Activated CD4-positive, alpha-beta T cell treated with anti-CD3 and anti-CD28 coated beads for 36 hours (primary cell): ENCODE measurements at places on chromosomes 3 and 15. TPM values are rescaled to one million over a fixed set of nuclear protein-coding genes. Genes with fewer than 3 reads are reported as not detected.

DNA sequence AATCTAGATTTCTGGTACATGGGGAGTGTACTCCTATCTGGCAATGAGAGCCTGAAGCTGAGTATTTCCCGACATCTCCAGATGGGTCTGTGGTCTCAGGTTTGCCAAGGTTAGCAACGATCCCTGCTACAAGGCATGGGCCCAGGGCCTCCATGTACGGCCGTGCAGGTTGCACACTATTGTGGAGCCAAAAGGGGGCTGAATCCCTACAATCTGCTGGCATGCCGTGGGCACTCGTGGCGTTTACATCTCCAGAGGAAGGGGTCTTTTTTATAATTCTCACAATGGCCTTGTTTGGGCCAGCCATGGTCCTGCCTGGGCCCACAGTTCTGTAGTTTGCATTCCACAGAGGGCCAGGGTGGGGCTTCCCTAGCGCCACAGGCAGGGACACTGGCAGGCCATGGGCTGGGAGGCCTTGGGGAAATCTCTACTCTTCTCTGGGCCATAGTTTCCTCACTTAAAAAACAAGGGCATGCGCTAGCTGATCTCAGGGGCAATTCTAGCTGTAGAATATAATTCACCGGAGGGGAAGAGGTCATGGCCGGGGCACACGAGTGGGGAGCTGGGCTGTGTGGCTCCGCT lies 68.9 kb upstream of the TLE3 start:
- no peak overlapping the region for H3K4me3 ChIP-seq
- no peaks in the 10 kb centered on the region for H3K36me3 ChIP-seq
- no peak overlapping the region for H3K27ac ChIP-seq
- DNase-seq: no peak
- H3K4me1 ChIP-seq: no peaks in the 10 kb centered on the region
- H3K27me3 ChIP-seq: peaks cover 2% of the 10 kb centered on the region

GRCh38 chr3:190229632-190230424 lies 92.4 kb downstream of the CLDN1 start:
- DNase-seq: no peak
- no peak overlapping the region for H3K4me3 ChIP-seq
- H3K27ac ChIP-seq: no peak overlapping the region
- H3K36me3 ChIP-seq: no peaks in the 10 kb centered on the region
- peaks cover 4% of the 10 kb centered on the region for H3K27me3 ChIP-seq

GRCh38 chr15:89770041-89770440 lies 6.1 kb upstream of the MESP2 start:
- H3K4me3 ChIP-seq: no peak overlapping the region
- DNase-seq: no peak
- no peaks in the 10 kb centered on the region for H3K4me1 ChIP-seq
- peaks cover 3% of the 10 kb centered on the region for H3K27me3 ChIP-seq
- H3K36me3 ChIP-seq: no peaks in the 10 kb centered on the region
- H3K27ac ChIP-seq: no peak overlapping the region

DNA sequence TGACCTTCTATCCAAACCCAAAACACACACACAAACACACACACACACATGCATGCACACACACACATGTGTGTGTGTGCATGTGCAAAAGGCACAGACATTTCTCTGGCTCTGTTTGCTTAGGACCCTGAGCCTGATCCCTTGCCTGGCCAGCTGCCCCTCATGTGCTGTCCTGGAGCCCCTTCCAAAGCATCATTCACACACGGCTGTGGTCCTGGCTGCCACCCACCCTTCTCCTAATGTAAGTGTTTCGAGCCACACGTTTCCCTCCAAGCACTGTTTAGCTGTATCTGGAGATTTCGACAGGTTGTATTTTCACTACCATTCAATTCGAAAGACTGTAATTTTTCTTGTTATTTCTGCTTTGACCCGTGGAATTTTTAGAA lies 45.8 kb upstream of the KLF13 start:
- DNase-seq: no peak
- peaks cover 2% of the 10 kb centered on the region for H3K4me1 ChIP-seq
- H3K36me3 ChIP-seq: no peaks in the 10 kb centered on the region
- no peaks in the 10 kb centered on the region for H3K27me3 ChIP-seq
- H3K4me3 ChIP-seq: no peak overlapping the region
- no peak overlapping the region for H3K27ac ChIP-seq

DNA sequence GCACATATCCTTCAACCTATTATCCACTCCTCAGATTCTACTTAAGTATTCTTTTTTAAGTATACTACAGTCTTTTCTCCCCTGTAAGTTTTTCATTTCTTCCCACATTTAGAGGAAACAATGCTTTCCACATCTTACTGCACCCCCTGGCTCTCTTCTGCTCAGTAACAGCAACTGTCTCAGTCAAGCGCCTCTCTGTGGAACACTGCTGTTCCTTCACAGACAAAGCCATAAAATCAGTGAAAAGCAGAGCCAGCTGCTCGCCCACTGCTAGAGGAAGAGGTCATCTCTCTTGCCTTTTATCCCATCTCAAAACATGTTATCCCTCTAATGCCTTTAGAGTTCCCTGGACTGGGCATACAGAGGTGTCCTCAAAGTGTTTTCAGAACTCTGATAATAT lies 24.8 kb downstream of the SERP1 start:
- H3K36me3 ChIP-seq: no peaks in the 10 kb centered on the region
- H3K4me1 ChIP-seq: no peaks in the 10 kb centered on the region
- H3K27me3 ChIP-seq: peaks cover 2% of the 10 kb centered on the region
- no peak for DNase-seq
- H3K4me3 ChIP-seq: no peak overlapping the region
- H3K27ac ChIP-seq: no peak overlapping the region

GRCh38 chr15:58548308-58549012 lies 116.7 kb downstream of the LIPC start:
- no peaks in the 10 kb centered on the region for H3K27me3 ChIP-seq
- no peak overlapping the region for H3K27ac ChIP-seq
- peaks cover 26% of the 10 kb centered on the region for H3K4me1 ChIP-seq
- H3K36me3 ChIP-seq: no peaks in the 10 kb centered on the region
- no peak overlapping the region for H3K4me3 ChIP-seq

DNA sequence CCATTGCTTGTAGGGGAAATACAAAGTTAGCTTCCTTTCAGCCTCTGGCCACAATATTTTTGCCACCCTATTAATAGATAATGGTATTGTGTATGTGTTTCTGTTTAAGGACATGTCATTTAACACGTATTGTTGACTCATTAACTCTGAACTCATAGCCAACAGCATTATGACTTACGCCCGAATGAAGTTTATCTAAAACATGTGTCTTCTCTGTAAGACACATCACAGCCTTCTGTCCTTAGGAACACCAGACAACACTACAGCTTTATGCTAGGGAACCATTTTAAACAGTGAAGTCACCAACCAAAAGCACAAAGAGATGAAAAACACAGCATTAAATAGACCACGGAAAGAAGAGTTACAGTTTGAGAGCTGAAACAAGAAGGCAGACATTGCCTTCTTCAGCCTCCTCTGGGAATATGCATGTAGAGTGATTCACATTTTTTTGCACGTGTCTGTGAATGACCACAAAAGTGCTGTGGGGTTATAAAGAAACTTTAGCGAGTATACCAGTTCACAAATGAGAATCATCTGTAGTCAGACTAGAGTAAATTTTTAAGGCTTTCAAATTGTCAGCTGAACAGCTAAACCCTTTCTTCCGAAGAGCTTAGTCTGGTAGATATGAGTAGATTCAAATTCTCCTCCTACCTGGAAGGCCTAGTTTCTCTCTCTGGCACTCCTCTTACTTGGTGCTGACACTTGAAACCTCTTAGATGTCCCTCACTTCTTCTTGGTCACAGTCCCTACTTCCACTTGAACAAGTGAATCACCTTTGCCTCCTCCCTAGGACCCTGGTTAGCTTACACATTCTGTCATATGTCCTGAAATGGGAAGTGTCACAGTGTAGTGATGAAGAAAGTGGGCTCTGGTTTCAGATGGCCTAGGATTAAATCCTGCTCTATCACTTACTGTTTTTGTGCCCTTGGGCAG lies 32.2 kb downstream of the MCTP2 start:
- H3K4me1 ChIP-seq: peaks cover 20% of the 10 kb centered on the region
- H3K36me3 ChIP-seq: peaks cover 6% of the 10 kb centered on the region
- no peaks in the 10 kb centered on the region for H3K27me3 ChIP-seq
- peak overlapping the region; percentile 77 for H3K27ac ChIP-seq

DNA sequence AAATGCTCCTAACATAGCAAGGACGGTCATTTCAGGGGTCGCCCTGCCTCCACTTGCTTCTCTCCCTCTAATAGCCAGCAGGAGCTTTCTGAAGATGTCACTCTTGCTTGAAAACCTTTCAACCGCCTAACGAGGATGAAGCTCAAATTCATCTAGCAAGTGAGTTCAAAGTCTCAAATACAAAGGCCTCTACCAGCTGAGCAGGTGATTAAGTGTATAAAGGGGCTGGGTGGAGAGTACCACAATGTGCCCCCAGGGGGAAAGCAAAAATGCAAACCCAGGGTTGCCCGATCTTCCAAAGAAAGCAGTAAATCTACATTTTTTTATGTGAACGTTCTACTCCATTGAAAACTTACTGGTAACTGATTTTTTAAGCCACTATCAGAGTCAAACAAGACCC lies 50.4 kb upstream of the GRIP2 start:
- peaks cover 11% of the 10 kb centered on the region for H3K27me3 ChIP-seq
- H3K4me1 ChIP-seq: no peaks in the 10 kb centered on the region
- no peak overlapping the region for H3K27ac ChIP-seq
- DNase-seq: no peak

- no peak overlapping the region for H3K27ac ChIP-seq
- H3K27me3 ChIP-seq: no peaks in the 10 kb centered on the region
- DNase-seq: no peak
- H3K36me3 ChIP-seq: peaks cover 20% of the 10 kb centered on the region
- no peaks in the 10 kb centered on the region for H3K4me1 ChIP-seq
- H3K4me3 ChIP-seq: no peak overlapping the region
Observed at GRCh38 chr3:126782536-126782935, 78.5 kb downstream of the CHCHD6 start.

DNA sequence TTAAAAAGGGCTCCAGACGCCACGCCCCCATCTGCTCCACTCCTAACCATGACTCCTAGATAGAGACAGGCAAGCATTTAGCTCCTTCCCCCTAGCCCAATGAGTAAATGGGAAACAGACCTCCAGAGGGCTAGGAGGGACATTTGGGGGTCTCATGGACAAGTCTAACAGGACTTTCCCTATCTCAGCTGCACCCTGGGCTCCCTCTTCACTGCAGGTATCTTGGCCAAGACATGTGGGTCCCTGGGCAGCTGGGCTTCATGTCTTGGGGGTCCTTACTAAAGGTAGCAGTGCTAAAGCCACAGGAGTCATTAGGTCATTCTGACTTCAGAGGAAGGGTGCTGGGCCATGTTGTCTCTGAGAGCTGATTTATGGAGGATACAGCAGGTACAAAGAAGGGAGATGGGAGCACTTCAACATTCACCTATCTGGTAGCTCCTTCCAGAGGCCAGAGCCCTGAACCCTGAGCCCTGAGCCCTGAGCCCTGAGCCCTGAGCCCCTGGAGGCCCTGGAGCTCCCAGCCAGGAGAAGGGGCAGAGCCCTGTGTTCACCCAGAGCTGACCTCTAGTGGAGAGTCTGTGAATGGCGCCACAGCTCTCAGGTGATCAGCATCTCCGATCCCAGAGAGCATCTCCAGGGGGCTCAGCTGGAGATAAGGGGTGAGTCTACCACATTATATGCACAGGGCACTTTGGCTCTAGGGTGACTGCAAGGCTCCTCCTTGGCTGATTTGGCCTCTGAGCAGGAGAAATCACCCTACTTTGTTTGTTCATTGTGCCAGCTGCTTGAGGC lies 40.1 kb upstream of the EPHB1 start:
- no peaks in the 10 kb centered on the region for H3K4me1 ChIP-seq
- no peaks in the 10 kb centered on the region for H3K36me3 ChIP-seq
- no peak overlapping the region for H3K4me3 ChIP-seq
- peak; percentile 65 for DNase-seq
- H3K27ac ChIP-seq: no peak overlapping the region

- no peak overlapping the region for H3K27ac ChIP-seq
- peaks cover 4% of the 10 kb centered on the region for H3K27me3 ChIP-seq
- no peak overlapping the region for H3K4me3 ChIP-seq
- no peaks in the 10 kb centered on the region for H3K4me1 ChIP-seq
- no peak for DNase-seq
Observed at GRCh38 chr3:115704661-115705338, 81.5 kb downstream of the GAP43 start.

DNA sequence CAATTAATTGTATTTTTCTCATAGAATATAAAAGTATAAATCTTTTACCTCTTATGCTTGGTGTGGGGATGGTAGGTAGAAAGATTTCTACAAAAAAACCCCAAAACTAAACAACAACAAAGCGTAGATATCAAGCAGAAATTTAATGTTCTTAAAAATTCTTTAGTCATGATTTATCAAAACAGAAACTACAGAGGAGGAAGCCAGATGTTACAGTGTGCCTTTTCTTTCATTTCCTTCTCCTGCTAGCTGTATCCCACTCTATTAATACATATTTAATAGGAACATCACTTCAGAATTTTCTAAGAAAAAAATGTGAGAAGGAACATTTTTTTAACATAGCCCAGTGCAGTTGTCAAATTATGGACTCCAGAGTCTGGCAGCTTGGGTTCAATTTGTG lies 420.6 kb downstream of the TUSC7 start:
- no peaks in the 10 kb centered on the region for H3K27me3 ChIP-seq
- H3K4me3 ChIP-seq: no peak overlapping the region
- H3K36me3 ChIP-seq: no peaks in the 10 kb centered on the region
- no peaks in the 10 kb centered on the region for H3K4me1 ChIP-seq
- no peak for DNase-seq

GRCh38 chr3:23648326-23648995 lies 157.3 kb upstream of the UBE2E1 start:
- H3K4me1 ChIP-seq: peaks cover 2% of the 10 kb centered on the region
- peaks cover 2% of the 10 kb centered on the region for H3K27me3 ChIP-seq
- no peak overlapping the region for H3K27ac ChIP-seq
- no peak overlapping the region for H3K4me3 ChIP-seq
- DNase-seq: no peak
- H3K36me3 ChIP-seq: no peaks in the 10 kb centered on the region

DNA sequence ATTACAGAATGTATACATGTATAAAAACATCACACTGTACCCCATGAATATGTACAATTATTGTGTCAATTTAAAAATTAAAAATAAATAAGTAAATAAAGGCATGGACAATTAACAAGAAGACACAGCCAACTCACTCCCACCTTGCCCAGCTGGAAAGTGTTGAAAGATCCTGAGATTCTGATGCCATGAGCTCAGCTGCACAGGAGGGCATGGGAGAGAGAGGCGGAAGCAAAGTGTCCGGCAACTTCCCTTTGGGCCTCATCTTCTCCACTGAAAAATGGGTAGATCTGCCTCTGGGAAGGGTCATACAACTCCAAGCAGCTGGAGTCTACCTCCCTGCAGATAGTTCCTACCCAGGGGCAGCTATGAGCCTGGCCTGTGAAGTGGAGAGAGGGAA lies 277.3 kb downstream of the UACA start:
- H3K27ac ChIP-seq: no peak overlapping the region
- peaks cover 36% of the 10 kb centered on the region for H3K4me1 ChIP-seq
- no peak overlapping the region for H3K4me3 ChIP-seq
- no peak for DNase-seq

- peaks cover 6% of the 10 kb centered on the region for H3K36me3 ChIP-seq
- H3K4me1 ChIP-seq: peaks cover 32% of the 10 kb centered on the region
- no peak overlapping the region for H3K27ac ChIP-seq
- DNase-seq: no peak
- H3K4me3 ChIP-seq: no peak overlapping the region
- no peaks in the 10 kb centered on the region for H3K27me3 ChIP-seq
Observed at GRCh38 chr3:32249184-32249782, 10.8 kb downstream of the CMTM8 start.

ADPRH gene
- total RNA-seq: 2.5 TPM

RAB43 gene
- total RNA-seq: 32.1 TPM

ZBBX gene
- total RNA-seq: not detected

CGNL1 gene
- total RNA-seq: not detected

SIN3A gene
- total RNA-seq: 92.0 TPM

ALS2CL gene
- total RNA-seq: 3.3 TPM

RSRC1 gene
- 61.6 TPM for total RNA-seq

HYKK gene
- 4.2 TPM for total RNA-seq

GHRL gene
- total RNA-seq: 0.30 TPM
